ENCODE measurements at places on chromosomes 1 and 21.

GRCh38 chr1:240813720-240814119, 201.8 kb upstream of the GREM2 start:
- no peak for DNase-seq

DNA sequence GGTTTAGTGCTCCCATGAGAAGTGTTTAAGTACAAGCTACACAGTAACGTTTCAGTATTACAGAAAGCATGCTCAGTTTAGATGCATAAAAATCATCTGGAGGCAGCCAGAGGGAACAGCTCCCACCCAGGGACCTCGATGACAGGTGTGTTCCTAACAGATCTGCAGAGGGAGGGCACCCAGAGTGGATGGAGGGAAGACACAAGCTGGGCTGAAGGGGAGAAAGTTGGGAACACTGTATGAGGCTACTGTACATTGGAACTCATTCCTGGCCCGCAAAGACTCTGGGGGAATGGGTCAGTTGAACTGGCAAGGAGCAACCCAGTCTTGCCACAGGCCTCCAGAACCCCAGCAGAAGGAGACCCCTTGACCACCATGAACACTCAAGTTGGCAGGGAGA, 52.4 kb downstream of the ZP4 start:
- DNase-seq, result no peak

- no peak for DNase-seq
Measured at GRCh38 chr1:51964309-51964696, 26.2 kb downstream of the RAB3B start.

DNA sequence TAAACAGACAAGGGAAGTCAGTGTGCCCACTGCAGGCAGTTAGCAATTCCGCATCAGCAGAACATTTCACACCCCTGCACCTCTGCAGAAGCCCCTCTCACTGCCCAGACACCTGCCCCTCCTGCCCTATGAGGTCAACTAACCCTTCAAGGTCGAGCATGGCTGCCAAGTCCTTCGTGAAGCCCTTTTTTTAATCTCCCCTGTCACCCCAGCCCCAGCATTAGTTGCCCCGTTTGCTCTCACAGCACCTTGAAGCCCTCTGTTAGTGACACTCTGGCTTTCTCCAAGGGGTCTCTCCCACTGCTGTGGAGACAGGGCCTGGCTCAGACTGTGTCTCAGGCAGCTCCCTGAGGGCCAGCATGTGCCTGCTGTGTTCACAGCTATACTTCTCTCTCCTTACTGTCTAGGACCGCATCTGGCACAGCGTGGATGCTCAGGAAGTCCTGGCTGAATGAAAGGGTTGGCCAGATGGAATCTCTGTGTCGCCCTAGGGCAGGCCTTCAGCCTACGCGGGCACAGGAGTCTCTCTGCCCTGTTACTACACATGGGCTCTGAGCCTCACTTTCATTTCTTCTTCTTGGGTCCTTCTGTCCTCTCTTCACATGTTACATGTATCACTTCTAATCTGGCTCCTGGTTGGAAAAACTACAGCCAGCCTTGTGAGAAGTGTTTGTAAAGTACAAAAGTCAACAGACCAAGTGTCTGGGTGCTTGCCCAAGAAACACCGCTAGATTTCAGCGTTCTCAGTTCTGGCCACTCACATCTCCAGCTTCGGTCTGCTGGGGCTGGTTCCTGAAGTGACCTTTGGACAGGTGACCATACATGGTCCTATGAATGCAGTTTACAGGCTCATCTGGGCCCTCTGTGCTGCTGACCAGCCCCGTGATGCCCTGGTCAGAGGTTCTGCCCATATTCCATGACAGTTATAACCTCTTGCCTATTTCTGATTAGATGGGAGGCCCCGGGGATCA, 19.7 kb downstream of the SLC2A1 start:
- DNase-seq, result no peak

DNA sequence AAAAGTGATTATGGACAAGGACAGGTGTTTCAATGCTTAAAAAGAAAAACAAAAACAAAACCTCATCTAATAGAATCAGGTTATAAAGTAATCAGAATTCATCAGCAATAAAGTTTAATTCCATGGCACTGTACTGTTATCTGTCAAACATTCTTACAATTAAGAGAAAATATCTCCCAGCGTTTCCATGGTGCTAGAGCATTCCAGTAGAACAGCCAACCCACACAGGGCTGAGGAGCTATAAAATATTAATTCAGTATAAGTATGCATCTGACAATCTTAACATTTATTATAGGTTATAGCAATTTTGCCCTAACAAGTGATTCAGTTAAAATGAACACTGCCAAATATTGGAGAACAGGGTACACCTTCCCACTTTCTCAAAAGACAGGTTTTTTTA, 128.7 kb upstream of the DEPDC1 start:
- DNase-seq, result no peak

DNA sequence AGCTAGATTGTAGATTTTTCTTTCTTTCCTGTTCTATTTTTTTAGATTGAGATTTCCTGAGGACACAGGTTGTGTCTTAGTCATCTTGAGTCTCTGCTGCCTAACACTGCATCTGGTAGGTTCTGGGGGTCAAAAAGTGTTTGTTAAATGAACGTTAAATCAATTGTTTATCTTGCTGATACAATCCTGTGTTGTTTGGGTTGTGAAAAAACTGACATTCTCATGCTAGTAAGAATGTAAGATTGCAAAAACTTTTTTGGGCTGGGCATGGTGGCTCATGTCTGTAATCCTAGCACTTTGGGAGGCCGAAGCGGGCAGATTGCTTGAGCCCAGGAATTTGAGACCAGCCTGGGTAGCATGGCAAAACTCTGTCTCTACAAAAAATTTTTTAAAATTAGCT, 3.4 kb downstream of the CTSK start:
- no peak for DNase-seq

DNA sequence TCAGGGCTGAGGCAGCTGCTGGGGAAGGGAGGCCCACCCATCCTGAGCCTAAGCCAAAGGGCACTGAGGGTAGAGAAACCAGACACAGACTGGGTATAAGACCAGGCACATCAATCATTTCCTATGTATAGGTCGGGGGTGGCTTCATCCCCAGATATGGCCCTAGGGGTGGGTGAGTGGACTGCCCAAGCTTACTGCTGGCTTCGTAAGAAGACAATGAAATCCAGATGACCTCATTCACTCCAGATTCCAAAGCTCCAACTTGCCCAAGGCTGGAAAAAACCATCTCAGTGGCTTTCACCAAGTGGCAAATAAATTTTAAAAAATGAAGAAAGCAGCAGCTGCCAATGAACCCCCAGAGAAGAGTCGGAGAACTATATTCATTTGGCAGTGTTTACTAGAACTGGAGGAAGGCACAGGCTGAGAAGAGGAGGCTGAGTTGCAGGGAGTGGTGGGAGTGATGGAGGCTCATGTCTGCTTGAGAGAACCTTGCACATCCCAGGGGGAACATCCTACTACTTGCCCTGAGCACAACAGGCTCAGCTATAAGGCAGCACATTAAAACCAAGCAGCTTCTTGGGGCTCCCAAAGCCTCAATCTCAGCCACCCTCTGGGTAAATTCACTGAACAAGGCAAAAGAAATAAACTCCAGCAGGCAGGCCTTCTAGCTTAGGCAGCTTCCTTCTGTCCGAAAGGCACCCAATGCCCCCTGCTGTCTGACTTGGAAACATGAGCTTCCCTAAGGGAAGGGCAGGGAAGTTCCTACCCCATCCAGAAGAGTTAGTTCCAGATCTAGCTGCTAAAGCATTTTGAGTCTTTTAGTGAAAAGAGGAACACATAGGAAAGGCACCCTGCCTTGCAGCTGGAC, 14.1 kb downstream of the PEA15 start:
- no peak for DNase-seq

- no peak for DNase-seq
Measured at GRCh38 chr1:77271852-77272580, 9.8 kb upstream of the AK5 start.

- DNase-seq, result no peak
Measured at GRCh38 chr1:154521695-154522094, 19.5 kb upstream of the SHE start.

GRCh38 chr1:153217212-153217611, at the start of gene PRR9:
PRR9 (plus strand) TSS chr1:153217584; CDS start chr1:153218145, 561 bp downstream.
- DNase-seq, result no peak
